ENCODE measurements at places on chromosomes 5 and 9. TPM values are rescaled to one million over a fixed set of nuclear protein-coding genes. Genes with fewer than 3 reads are reported as not detected.
A peak's percentile ranks its signal among the peaks of the same experiment; 100 is the strongest.

The FCN1 gene
- not detected for total RNA-seq

The LECT2 gene
- not detected for total RNA-seq

The MLANA gene
- not detected for total RNA-seq

- DNase-seq, result peak; percentile 18
These were observed 108.9 kb upstream of the CHD1 start for GRCh38 chr5:99037668-99038067.

DNA sequence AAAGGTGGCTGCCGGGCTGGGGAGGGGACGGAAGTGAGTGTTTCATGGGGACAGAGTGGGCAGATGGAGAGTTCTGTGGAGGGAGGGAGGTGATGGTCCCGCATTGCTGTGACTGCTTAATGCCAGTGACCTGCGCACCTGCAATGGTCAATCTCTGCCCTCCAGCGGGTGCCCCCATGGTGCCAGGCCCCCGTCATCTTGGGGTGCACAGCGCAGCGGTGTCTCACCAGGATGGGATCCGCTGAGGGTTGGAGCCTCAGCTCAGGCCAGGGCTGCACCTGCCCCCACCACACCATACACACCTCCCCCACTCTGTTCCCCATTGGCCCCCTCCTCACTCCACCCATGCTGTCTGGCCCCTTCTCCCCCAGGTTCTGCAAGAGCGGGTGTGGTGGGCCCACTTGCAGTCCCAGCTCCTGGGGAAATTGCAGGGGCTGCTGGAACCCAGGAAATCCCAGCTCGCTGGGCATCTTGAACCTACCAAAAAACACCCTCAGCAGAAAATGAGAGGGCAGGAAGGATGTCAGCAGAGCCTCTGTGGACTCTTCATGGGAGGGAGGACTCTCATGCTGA is 12.1 kb upstream of the CAMSAP1 start:
- DNase-seq, result no peak
